ENCODE measurements at places on chromosomes 12 and 14.

GRCh38 chr14:31945074-31945613 is 132.0 kb upstream of the ARHGAP5 start:
- DNase-seq = no peak

DNA sequence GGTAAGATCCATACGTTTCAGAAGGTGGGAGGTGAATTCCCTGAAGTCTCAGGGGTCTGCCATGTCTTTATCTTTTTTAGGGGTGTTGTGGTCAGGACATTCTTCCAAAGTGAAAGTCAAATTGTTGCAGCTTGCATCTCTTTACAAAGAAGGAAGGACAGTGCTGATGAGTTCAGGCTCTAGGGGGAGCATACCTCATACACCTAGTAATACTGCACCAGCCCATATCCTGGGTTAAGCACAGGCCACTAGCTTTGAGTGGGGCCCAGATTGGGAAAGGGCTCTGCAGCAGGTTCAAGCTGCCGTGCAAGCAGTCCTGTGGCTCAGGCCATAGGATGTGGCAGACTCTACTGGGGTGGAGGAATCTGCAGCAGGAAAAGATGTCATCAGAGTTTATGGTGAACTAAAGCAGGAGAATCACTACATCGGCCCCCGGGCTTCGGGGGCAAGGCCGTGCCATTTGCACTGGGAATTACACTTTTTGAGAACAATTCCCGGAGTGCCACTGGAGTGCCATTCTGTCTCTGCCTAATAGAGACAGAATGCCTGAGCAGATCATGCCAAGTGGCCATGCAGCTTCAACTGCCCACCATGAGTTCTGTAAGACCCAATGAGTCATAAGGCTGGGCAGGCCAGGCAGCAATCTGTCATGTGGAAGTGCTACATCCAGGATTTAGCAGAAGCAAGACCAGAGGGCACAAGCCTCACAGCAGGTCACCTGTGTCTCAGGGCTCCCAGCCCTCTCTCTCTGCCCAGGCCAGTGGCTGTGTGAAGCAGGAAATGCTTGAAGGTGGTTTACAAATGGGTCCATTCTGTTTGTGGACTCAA is 32.3 kb downstream of the DIO3 start:
- no peak for DNase-seq

- no peak for DNase-seq
Observed at GRCh38 chr14:59869381-59870255, 958 bp downstream of the RTN1 start.

GRCh38 chr14:74614508-74615495 is 2.8 kb upstream of the LTBP2 start:
- DNase-seq = no peak

GRCh38 chr12:92300777-92301176 is 155.1 kb upstream of the BTG1 start:
- no peak for DNase-seq

Data from stimulated activated CD4-positive, alpha-beta T cell treated with anti-CD3 and anti-CD28 coated beads, Interleukin-1b, Interleukin-23, amount 100 ng/mL, for 1 hour (primary cell).